CD4-positive, CD25-positive, alpha-beta regulatory T cell (primary cell): ENCODE measurements at places on chromosomes 1 and 21.

DNA sequence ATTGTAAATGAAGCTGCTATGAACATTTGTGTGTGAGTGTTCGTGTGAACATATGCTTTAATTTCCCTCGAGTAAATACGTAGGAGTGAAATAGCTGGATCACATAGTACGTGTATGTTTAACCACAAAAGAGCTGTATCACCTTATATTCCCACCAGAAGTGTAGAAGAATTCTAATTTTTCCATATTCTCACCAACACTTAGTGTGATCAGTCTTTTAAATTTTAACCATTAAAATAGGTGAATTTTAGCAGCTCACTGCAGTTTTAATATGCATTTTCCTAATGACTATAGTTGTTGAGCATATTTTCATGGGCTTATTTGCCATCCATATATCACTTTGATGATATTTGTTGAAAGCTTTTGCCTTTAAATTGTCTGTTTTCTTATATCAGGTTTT is 741.2 kb downstream of the PTPRU start:
- no peak for DNase-seq

GRCh38 chr1:45329445-45329844 is 2.8 kb downstream of the HPDL start:
- no peak for DNase-seq

GRCh38 chr1:42675467-42675866 is 6.8 kb upstream of the YBX1 start:
- no peak for DNase-seq

- no peak for DNase-seq
These were observed 300.9 kb downstream of the ASTN1 start for GRCh38 chr1:176863613-176864012.

- DNase-seq = no peak
These were observed 37.6 kb upstream of the CLSTN1 start for GRCh38 chr1:9861360-9861759.
